Stimulated activated effector memory CD8-positive, alpha-beta T cell treated with anti-CD3 and anti-CD28 coated beads, Interleukin-12 subunit alpha, Interleukin-12 subunit beta, amount 100 ng/mL, for 72 hours (primary cell): ENCODE measurements at places on chromosomes 13 and 19.

- DNase-seq, result no peak
These were observed 504.2 kb downstream of the DCT start for GRCh38 chr13:93975242-93975641.

DNA sequence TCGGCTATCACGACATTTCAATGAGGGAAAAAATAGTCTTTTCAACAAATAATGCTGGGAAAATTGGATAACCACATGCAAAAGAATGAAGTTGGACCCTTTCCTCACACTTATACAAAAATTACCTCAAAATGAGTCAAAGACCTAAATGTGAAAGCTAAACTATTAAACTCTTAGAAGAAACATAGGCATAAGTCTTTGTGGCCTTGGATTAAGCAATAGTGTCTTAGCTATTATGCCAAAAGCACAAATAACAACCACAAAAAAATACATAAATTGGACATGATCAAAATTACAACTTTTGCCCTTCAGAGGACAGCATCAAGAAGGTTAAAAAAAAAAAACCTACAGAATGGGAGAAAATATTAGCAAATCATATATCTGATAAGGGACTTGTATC is 156.6 kb downstream of the FOXO1 start:
- no peak for DNase-seq

- DNase-seq, result no peak
These were observed 18.9 kb downstream of the VASP start for GRCh38 chr19:45526143-45526542.

- no peak for DNase-seq
These were observed 142.0 kb downstream of the DLEU7 start for GRCh38 chr13:50701469-50701868.

GRCh38 chr13:107753291-107753690 is 462.0 kb downstream of the LIG4 start:
- DNase-seq, result no peak

DNA sequence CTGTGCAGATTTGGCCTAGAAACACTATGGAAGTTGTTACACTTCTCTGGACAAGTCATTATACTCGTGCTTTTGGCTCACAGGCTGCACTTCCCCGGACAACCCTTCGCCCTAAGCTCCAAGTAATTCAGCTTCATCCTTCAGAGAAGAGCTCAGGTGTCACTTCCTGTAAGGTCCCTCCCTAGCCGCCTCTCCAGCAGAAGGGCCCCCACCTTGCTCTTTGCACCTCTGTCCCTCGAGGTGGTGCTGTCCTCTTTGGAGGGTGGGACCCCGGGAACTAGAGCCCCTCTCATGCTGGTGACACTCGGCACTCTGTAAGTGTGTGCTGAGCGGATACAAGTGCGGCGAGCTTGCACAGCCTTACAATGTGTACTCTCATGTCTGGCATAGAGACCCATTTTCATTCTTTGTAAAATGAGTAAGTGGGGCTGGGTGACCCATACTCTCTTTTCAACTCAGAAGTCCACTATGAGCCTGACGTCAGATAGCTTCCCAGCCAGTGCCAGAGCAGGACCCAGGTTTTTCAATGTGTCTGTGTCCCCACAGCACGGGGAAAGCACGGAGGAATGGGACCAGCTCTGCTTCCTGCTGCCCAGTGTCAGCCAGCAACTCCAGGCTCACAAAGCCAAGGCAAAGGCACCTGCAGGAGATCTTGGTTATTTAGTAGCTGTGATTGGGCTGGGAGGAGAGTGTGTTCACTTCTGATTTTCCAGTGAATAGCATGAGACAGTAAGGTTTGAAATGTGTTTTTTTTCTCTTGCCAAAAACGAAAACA is 26.9 kb downstream of the CHAMP1 start:
- DNase-seq, result no peak

DNA sequence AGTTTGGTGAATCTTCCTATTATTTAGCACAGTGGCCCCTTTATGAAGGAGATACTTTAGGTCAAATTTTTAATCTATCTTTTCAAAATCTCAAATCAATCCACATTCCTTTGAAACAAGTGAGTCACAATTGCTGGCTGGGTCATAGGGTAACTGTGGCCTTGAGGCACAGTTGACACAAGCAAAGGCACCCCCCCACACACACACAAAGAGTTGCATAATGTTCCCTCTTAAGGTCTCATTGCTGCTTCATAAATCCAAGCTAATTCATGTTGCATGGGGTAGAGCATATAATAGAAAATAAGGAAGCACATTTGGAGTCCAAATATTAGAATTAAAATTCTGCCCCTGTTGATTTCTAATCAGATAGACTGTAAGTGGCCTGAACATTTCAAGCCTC is 171.5 kb downstream of the DLEU7 start:
- no peak for DNase-seq

- DNase-seq, result no peak
These were observed 7.7 kb upstream of the FGF9 start for GRCh38 chr13:21663197-21663596.
